ENCODE measurements at places on chromosomes 2 and 18.

DNA sequence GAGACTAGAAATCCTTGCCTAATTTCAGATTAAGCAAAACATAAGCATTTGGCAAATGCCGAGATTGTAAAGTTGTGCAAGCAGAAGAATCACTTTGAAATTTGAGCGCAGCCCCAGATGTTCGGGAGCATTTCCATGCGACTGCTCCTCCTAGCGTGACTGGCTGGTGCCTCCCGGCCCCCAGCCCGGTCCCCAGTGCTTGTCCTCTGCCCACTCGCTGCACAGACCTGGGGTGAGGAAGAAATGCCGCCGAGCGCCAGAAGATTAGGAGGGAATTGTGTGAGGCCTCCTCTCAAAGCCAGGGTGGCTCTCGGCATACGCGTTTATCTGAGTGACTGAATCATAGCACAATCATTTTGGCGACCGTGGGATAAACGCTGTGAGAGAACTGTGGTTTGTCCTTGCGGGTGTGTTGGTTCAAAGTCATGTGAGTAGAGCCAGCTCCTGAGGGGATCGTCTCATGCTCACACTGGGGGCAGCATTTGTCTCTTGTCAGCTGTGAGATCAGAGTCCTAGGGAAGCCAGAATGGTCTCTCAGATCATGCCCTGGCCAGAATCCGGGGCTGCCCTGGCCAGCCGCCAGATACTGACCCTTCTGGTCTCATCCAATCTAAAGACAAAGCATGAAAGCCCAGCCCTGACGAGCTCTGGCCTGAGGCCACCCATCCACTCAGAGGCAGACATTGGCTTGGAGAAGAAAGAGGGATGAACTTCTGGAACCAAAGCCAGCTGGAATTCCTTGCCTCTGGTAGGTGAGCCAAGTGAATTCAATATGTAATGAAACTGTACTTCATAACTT, 189.3 kb downstream of the SH3RF3 start:
- no peak for DNase-seq

GRCh38 chr2:168085801-168086361, 161.5 kb downstream of the STK39 start:
- DNase-seq: no peak

- no peak for DNase-seq
Measured at GRCh38 chr2:120737340-120738101, 1.9 kb downstream of the GLI2 start.

GRCh38 chr18:75167759-75168618, 41.0 kb downstream of the PTGR3 start:
- DNase-seq: no peak

DNA sequence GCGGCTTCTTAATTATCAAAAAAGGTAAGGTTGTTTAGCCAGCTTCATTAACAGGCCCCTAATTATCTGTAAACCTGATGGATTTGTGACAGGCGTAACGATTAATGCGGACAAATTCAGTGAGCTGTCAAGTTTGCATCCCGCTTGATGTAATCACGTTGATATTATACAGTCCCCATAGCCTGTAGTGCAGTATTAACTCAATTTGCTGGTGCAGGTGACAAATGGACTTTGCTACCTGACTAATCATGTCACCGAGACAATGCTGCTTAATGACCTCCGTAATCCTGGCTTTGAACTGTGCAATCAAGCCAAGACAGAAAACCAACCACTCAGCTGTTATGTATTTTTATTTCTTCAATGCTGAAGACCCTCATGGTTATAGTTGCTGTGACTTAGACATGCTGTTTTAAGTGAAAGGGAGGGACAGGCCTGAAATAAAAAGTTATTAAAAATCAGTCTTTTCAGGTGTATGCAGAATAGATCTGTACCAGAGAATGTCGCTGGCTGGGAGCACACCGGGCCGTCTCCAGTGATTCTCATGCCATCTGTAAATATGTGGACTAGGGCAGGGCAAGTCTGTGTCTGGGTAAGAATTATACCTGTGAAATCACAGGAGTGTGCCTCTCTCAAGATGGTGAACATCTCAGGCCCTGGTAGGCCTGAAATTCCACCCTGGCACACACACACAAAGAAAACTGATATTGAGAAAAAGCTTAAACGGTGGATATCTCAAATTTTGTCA, 4.3 kb downstream of the TSHZ1 start:
- DNase-seq: no peak

DNA sequence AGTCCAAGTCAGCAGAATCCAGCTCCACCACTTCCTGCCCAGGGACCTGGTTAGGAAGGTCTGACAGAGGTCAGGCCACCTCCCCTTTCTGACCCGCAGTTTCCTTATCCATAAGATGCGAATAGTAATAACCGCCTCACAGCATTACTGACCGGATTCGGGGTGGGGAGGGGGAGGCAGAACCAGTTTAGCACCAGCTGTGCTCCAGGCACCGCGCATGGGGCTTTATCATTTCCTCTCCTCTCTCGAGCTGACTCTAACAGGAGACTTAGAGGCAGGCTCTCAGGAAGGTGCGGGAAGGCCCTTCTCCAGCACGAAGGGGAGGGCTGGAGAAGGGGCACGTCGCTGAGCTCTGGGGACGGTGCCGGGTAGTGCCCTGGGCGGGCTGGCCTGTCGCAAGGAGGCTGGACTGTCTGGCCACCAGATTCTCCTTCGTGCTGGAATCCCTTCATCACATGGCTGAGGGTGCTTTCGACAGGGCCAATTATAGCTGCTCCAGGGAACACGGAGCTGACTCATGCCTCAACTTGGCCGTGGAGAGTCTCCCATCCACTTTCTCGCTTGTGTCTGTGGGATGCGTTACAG, 5.7 kb downstream of the EHD3 start:
- no peak for DNase-seq

DNA sequence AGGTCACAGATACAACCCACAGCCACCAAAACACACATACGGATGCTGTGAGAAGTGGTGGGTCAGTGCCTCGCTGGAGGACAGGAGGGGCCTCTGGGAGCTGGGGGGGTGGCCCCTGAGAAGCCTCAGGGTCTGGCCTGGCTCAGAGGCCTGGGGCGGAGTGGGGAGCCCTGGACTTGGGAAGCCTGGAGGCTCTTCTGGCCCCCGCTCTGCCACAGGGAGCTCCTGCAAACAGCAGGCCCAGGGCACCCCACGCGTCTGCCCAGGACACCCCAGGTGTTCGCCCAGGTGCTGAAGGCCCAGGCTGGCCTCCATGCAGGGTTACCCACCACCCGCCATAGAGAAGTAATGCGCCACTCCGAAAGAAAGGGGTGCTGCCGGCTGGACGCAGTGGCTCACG, 25.9 kb downstream of the THAP4 start:
- no peak for DNase-seq

GRCh38 chr2:14285812-14286211, 346.7 kb upstream of the LRATD1 start:
- no peak for DNase-seq

- DNase-seq: peak; percentile 77
Measured at GRCh38 chr2:125745514-125745913, 910.4 kb upstream of the GYPC start.

DNA sequence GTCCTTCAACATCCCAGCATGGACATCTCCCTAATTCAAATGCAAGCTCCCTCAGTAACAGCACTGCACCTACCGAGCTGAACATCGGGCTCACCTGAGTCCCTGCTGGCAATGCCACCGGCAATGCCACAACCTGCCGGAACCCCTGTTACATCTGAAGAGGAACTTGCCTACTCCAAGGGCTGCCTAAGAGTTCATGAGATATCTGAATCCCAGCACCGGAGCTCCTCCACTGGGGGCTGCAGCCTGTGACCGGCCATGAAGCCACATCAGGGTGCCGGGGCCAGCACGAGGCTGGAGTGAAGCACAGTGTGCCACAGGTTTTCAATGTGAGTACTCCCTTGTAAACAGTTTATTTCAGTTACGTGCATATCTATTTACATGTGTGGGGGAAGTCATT, 152.9 kb downstream of the EIPR1 start:
- no peak for DNase-seq

DNA sequence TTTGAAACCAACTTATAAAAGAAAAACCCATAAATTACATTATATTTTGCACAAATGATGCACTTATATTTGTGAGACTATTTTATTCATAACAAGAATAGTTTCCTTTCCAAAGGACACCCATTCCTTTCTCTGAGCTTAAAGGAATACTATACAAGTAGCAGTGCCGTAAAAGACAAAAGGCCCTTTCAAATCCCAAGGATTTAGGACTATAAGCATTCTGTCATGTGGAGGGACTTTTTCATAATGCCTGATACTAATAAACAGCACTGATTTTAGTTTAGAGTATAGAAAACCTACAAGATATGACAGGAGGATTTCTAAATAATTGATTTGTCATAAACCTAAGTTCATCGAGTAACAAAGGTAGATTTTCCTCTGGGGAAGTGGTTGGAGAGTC, 1134.2 kb upstream of the ZEB2 start:
- DNase-seq: no peak

- no peak for DNase-seq
Measured at GRCh38 chr2:170077830-170078569, 99.9 kb upstream of the MYO3B start.

DNA sequence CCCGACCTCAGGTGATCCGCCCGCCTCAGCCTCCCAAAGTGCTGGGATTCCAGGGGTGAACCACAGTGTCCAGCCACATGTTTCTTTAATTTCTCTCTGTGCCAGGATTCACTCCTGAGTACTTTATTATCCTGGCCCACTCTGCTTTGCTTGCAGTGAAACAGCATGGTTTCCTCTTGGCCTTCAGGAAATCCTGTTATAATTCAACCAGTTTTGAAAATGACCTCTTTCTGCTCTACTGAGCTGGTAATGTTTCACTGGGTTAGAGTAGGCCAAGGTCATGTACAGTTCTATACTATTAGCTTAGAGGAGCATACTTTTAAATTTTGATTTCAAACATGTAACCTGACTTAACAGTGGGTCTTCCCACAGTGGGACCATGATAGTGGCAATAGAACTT, 90.6 kb upstream of the PELI1 start:
- DNase-seq: no peak

- no peak for DNase-seq
Measured at GRCh38 chr2:175251425-175252041, 70.0 kb upstream of the ATP5MC3 start.

DNA sequence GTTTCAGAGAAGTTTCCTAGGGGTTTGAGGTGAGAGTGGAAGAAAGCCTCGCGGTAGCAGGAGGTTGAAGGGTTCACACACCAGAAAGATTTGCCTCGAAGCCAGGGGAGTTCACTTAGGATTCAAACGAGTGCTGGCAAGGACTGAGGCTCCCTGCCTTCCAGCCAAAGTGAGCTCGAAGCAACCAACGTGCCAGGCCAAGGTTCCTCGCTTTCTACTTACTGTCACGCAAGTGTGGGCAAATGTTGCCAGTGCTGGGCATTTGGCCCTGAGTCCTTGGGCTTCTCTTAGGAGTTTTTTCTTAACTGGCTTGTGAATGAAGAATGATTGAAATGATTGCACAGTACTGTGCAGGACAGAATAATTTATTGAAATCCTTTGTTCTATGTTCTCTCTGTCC, 53.6 kb downstream of the TMEM178A start:
- DNase-seq: no peak

DNA sequence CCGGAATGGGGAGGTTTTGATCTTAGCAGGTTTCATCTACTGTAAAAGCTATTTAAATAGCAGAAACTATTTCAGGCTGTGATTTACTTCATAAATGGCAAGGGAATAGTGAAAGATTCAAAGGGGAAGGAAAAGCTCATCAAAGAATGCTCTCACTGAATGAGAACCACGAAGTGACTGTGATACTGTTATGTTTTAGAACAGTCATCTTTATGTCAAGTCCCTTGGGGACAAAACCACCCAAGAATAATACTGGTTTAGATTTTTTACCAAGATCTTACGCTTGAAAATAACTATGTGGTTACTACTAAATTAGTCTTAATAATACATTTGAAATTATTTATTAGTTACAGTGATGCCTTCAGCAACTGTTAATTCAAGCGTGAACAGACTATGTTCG, 28.1 kb downstream of the FARSB start:
- DNase-seq: no peak

DNA sequence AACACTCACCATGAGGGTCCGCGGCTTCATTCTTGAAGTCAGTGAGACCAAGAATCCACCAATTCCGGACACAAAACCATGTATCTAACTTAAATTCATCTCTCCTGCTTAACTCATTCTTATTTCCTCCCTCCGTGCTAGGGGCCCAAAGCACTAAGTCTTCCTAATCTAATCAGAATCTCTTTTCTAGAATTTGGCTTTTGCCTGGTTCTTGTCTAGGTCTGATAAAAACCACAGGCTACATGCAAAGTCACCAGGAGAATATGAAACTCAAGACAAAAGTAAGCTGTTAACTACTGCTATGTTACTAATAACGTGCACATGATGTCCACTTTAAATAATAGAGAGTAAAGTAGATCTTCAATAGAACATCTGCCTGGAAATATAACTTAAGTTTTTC, 69.9 kb downstream of the TRIP12 start:
- DNase-seq: no peak

DNA sequence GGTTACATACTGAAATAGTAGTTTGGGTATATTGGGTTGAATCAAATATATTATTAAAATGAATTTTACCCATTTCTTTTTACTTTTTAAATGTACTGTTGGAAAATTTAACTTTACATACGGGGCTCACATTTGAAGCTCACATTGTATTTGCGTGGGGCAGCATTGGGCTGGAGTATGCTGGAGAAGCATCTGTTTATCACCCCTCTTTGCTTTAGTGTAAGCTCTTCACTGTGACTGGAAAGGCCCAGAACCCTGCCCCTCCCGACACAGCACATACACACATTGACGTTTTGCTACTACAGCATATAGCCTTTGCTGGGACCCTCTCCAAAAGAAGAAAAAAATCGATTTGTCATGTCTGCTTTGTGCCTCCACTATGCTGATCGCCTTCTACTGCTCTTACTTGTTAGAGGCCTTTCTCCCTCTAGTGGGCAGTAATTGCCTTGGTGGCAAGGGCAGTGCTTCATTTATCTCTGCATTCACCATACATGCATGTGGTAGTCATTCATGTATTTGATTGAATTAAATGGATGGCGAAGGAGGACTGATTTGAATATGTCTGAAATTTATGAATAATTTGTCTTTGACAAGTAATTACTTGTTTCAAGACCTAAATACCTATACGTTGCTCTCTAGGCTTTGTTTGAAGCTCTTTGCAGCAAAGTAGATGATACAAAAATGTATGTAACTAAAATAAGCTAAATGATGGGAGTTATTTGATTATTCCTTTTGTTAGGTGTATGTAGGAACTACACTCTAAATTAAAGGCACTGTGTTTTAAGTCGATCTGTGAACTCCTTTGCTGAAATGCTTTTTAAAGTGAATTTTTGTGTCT, 37.4 kb downstream of the VAPA start:
- peak; percentile 58 for DNase-seq

GRCh38 chr2:169036736-169037440, 5.8 kb upstream of the ABCB11 start:
- no peak for DNase-seq

DNA sequence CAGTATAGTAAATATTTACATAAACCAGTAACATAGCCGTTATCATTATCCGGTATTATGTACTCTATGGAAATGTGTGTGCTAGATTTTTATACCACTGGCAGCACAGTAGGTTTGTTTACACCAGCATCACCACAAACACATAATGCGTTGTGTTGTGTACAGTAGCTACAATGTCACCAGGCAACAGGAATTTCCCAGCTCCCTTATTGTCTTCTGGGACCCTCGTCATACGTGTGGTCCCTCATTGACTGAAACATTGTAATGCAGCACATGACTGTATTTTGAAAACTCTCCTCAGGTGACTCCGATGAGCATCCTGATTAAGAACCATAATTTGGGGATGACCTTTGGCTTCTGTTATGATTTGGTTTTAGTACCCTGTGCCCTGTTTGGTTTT, 31.3 kb downstream of the EHD3 start:
- no peak for DNase-seq

Measured in iPS DF 6.9 (cell line).